ENCODE measurements at places on chromosomes 5 and 9. TPM values are rescaled to one million over a fixed set of nuclear protein-coding genes. Genes with fewer than 3 reads are reported as not detected.

DNA sequence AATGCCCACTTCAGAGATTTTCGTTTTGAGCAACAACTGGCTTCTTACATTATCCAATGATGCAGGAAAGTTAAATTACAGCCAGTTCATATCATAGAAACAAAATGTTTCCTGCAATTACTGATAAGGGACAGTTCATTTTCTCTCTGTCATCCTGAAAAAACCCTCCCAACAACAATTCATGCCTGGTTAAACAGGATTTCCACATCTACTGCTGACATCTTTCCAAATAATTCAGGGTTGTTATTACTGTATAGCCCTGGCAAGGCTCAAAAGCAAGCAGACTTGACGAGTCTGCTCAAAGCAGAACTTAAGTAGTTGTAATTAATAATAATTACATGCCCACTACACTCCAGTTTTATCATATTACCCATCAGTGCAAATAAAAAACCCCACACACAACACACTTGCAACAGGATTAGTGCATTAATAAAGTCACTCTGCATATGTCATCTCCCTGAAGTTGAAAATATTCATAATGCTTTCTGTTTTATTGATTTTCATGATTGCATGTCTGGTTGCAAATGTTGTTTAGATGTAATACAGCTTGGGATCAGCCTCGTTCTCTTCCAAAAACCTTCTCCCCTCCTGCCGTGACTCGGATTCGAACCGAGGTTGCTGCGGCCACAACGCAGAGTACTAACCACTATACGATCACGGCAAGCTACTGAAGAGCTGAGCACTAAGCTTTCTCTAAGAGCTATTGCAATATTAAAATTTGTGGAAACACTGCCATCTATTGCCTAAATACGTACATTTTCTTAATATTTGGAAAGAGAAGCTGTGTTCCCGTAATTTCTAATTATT lies 119.6 kb upstream of the NFIB start:
- no peak for DNase-seq

SMIM33 gene
- 2.3 TPM for total RNA-seq

ANXA2R gene
- total RNA-seq, result 25.1 TPM

SLC4A9 gene
- 0.78 TPM for total RNA-seq

- no peak for DNase-seq
Measured at GRCh38 chr5:25858019-25858418, 1180.4 kb downstream of the CDH9 start.

EHMT1 gene
- 87.1 TPM for total RNA-seq

RASGEF1C gene
- not detected for total RNA-seq

- DNase-seq, result no peak
Measured at GRCh38 chr5:159878988-159879471, 37.3 kb upstream of the ADRA1B start.

PCDHA11 gene
- not detected for total RNA-seq

- DNase-seq, result peak; percentile 24
Measured at GRCh38 chr5:14415024-14415697, 166.4 kb upstream of the OTULINL start.

DNA sequence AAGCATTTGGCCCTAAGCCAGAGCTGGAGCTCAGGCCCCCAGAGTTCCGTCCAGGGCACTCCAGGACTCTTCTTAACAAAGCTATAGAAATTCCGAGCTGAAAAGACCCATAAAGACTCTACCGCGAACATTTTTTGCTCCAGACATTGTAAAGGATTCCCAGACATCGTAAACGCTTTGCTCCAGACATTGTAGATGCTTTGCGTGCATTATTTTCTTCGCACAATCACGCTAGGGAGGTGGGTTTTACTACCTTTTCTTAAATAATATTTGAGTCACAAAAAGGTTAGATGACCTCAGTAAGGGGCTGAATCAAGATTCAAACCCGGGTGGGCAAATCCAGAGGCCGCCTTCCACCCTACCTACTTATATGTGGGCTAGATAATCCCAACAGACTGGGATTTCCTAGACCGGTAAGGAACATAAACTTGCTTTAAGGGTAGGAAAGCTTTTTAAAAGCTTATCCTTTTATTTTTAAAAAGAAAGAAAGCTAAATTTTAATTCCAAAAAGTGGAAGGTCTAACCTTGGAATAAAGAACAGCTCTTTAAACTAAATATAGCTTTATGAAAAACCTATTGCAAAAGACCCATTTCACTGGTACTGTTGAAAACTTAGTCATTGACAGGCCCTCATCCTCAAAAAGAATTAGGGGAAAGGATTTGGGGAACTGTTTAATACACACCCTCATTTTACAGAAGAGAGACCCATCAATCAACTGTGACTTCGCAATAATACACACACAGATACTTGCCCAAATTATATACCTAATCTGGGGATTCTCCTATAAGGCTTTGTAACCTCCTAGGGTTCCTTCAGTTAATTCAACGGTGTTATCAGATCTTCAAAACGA lies 822 bp upstream of the TNIP1 start:
- DNase-seq, result no peak

- DNase-seq, result no peak
Measured at GRCh38 chr5:126368239-126368812, 54.9 kb upstream of the GRAMD2B start.

- DNase-seq, result no peak
Measured at GRCh38 chr9:123927625-123928532, 2.0 kb downstream of the DENND1A start.

- DNase-seq, result no peak
Measured at GRCh38 chr5:127567026-127567768, 49.8 kb downstream of the PRRC1 start.

- DNase-seq, result no peak
Measured at GRCh38 chr5:65014769-65015168, 246.0 kb downstream of the CWC27 start.

- no peak for DNase-seq
Measured at GRCh38 chr5:177450667-177451424, 4.2 kb downstream of the PRR7 start.

- peak; percentile 89 for DNase-seq
Measured at GRCh38 chr5:177390363-177391300, 6.4 kb downstream of the SLC34A1 start.

SPATA31E1 gene
- total RNA-seq, result not detected

DNA sequence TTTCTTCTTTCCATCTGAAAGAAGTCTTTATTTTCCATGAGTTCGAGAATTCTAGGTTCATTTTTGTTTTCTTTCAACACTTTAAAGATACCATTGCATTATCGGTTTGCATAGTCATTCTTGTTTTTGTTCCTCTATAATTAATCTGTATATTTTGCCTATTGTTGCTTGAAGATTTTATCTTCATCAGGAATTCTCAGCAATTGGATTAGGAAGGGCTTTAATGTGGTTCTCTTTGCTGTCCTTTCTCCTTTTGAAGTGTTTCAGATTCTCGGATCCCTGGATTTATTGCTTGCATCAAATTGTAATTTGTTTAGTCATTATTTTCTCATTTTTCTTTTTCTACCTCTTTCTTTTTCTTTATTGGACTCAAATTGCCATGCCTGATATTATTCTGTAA lies 609.8 kb downstream of the TLR4 start:
- DNase-seq, result no peak

SLC36A2 gene
- total RNA-seq, result not detected

DNA sequence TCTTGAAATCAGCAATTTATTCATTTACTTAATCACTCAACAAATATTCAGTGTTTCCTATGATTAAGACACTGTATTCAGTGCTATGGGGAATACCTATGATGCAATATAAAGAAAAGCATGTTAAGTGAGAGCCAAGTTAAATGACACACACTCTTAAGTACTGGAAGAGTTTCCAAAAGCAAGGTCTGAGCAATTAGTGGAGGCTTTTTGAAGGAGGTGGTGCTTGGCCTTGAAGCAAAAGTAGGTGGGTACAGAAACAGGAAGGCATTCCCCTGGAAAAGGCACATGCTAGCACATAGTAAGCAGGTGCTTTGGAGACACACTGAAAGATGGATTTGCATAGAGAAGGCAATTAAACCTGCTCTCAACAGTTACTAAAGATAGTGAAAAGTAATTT lies 4.0 kb downstream of the TSLP start:
- DNase-seq, result no peak

FOXD4L4 gene
- not detected for total RNA-seq

DNA sequence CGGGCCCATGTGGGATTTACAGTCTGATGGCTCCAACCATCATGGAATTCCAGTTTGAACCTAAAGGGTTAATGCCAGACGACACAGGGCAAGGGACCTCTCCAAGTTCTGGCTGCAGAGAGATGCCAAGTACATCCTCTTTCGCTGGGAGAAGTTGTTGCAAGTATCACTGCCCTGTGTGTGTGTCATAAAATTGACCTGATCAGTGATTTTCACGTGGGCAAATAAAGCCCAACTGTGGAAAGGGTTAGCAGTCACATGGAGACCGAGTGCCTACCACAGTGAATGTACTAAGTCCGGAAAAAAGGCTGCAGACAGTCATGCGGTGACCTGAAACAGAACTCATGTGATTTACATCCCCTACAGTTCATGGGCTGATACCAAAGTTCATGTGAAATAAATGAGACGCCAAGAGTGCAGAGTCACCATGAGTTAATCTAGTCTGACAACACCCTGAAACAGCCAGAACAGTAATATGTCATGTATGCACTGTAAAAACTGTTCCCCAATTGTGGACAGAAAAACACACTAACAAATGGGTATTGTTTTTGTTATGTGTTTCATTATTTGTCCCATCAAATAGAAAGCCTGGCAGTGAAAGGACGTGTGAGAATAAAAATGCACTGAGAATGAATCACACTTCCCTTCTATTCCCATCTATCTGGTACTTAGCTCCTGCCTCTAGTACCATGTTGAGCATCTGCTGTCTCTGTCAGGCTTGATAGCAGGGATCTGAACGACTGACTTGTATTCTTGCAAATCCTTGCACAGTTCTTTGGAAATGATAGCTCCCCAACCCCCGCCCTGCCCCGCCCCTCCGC lies 115.7 kb downstream of the SUSD1 start:
- DNase-seq, result no peak

- DNase-seq, result no peak
Measured at GRCh38 chr5:32044939-32045338, 129.2 kb downstream of the GOLPH3 start.

DNA sequence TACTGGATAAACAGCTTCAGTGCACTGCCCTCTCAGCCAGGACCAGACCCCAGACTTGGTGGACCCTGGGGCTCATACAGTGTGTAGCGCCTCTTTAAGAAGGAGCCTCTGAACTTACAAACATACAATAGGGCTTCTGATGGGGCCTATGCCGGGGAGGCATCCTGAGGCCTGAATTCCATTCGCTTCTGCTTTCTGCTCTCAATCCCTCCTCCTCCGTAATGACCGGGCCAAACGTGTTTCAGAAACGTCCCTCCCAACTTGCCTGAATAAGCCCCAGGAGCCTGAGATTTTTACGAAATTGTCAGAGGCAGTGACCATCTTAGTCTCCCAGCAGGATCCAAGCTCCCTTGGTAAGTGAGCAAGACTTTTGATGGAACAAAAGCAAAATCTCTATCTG lies 128.1 kb upstream of the BOD1 start:
- no peak for DNase-seq

ASPN gene
- not detected for total RNA-seq

- DNase-seq, result no peak
Measured at GRCh38 chr5:126031989-126032716, 391.1 kb upstream of the GRAMD2B start.

WDR31 gene
- 0.85 TPM for total RNA-seq
